ENCODE measurements at places on chromosomes 4 and X.

DNA sequence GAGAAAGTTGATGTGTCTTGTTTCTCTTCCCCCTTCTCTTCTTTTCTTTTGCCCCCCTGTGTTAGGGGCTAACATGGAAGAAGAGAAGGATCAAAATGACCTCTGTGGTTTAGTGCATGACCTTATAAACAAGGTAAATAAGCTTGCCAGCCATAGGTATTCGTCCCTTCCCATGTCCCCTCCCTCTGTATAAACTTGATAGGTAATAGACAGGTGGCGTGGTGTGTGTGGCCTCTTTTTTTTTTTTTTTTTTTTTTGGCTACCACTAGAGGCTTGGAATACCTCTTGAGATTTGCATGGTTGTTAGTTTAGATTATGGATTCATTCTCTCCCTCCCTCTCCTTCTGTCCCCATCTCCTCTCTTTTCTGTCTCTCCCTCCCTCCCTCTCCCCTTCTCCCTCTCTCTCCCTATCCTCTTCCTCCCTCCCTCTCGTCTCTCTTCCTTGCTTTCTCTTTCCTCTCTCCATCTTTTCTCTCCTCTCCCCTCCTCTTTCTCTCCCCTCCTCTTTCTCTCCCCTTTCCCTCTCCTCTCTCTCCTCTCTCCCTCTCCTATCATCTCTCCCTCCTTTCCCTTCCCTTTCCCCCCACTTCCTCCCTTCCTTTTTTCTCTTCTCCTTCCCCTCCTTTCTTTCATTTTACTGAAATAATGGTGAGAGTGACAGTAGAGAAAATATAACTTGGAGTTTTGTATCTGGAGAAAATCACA is 134.4 kb downstream of the AFF1 start:
- no peak for DNase-seq

DNA sequence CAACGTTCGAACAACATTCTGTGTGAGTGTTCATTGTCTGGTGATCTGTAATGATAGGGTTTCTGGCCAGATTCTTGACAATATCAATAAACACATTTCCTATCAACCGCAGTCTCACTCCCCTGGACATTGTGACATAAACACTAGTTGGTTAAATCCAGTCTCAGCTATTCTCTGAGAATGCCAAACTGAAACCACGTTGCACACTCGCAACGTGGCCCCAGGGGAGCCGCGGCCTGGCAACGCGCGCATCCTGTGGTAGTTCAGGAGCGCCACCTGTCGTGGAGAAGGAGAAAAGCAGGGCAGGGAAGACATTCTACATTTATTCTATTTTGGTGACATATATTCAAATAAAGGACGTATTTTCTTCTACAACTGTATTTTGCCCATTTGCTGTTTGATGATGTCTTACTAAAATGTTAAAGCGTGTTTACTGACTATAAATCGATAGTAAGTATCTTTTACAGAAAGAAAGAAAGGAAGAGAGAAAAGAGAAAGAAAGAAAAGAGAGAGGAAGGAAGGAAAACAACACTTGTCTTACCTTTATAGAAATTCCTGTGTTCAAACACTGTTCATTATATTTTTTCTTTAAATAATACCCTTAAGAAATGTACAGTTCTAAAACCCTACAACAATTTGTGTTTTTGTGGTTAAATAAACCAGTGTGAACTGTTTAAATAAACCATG is 738.3 kb upstream of the FRG1 start:
- DNase-seq = peak; percentile 83

DNA sequence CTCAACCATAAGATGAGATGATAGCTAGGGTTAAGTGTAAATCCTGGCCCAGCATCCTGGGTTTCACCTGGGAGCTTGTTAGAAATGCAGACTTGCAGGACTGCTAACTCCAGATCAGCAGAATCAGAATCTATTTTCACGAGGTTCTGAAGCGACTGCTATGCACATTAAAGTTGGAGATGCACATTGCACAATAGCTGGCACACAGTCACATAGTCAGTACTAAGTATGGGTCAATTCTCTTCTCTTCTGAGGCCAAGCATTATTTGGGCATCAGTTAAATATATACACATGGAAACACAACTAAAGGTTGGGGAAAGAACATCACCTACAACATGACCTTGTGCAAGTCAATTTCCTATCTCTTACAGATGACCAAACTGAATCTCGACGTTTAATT is 155.1 kb upstream of the FGF13 start:
- no peak for DNase-seq

DNA sequence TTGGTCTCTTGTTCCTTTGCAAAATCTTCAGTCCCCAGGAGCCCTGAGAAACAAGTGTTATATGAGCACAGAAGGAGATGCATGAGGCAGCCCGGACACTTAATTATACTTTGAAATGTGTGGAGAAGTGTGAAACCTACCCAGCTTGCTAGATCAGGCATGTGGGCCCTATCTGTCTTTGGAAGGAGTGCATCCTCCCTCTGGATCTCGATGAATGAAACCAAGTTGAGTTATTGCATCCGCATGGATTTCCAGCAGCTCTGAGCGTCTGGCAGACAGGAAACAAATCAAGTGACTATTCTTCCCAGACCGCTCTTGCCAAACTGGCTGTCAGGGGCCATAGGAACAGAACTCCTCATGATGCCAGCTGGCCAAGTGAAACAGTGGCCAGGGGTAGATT is 19.6 kb upstream of the SOWAHD start:
- no peak for DNase-seq

- no peak for DNase-seq
These were observed 365.7 kb downstream of the PPP3CA start for GRCh38 chr4:100981447-100982204.

GRCh38 chr4:137749466-137749865 is 217.2 kb upstream of the PCDH18 start:
- DNase-seq = no peak

DNA sequence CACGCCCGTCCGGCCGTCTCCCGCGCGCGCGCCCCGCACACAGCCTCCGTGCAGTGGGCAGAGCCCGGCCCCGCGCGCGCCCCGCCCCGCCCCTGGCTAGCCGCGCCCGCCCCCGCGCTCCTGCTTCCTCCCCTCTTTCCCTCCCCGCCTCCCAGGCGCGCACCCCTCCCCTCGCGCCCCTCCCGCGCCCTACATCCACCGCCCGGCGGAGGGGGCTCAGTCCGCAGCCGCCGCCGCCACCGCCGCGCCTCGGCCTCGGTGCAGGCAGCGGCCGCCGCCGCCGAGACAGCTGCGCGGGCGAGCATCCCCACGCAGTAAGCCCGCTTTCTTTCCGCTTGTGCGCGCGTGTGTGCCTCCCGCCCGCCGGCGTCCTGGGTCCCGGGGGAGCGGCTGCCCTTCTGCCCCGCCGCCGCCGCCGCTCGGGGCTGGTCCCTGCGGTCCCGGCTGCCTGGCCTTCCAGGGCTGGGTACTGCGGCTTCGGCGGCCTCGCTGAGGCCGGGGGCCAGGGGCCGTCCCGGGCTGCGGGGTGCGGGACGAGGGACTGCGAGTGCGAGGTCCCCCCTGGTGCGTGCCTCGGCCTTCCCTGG is at the start of gene FHL1:
TSS of gene FHL1 (plus strand) at position 219 of the 587 bp plus-strand sequence.
- DNase-seq = peak; percentile 80

GRCh38 chr4:141497627-141498026 is 138.8 kb upstream of the IL15 start:
- no peak for DNase-seq

GRCh38 chr4:138659037-138659811 is 356.4 kb upstream of the NOCT start:
- no peak for DNase-seq

GRCh38 chr4:68361146-68361589 is 11.3 kb upstream of the YTHDC1 start:
- DNase-seq = no peak

DNA sequence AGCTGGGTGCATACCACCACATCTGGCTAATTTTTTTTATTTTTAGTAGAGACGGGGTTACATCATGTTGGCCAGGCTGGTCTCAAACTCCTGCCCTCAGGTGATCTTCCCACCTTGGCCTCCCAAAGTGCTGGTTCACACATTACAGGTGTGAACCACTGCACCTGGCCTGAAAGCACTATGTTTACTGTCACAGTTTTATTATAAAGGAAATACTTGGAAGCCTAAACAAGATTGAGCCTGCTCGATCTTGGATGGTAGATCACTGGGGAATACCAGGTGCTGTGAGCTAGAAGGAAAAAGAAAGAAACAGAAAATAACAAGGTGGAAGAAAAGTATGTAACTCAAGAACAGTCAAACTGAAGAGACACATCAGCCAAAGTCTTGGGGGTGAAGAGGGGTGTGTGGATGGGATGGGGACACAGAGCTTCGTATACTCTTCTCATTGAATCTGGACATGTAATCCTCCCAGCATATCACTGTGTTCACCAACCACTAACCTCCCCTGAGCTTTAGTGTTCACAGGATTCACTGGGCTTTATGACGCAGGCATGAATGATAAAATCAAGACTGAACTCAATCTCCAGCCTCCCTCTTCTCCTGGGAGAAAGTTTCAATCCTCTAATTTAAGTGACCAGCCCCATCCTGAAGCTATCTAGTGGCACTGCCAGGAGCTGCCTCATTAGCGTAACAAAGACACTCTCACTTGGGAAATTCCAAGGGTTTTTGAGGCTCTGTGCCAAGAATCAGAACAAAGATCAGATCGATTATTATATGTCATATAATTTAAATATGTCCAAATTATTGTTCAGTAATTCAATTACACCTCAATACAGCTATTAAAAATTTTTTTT is 40.9 kb downstream of the PDS5A start:
- no peak for DNase-seq

GRCh38 chr4:76687746-76688448 is 210.0 kb downstream of the SOWAHB start:
- DNase-seq = no peak

DNA sequence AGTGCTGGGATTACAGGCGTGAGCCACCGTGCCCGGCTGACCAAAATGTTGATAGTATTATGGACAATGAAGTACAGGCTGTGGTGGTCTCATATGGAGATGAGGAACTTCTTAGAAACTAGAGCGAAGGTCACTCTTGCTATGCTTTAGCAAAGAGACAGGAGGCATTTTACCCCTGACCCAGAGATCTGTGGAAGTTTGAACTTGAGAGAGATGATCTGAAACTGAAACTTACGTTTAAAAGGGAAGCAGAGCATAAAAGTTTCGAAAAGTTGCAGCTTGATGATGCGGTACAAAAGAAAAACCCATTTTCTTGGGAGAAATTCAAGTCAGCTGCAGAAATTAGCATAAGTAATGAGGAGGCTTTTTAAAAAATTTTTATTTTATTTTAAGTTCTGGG is 8.5 kb upstream of the CTAG2 start:
- no peak for DNase-seq

- DNase-seq = no peak
These were observed 35.7 kb upstream of the INTS6L start for GRCh38 chrX:135484641-135485289.

GRCh38 chrX:43718081-43718480 is 62.0 kb downstream of the MAOA start:
- no peak for DNase-seq
